ENCODE measurements at places on chromosomes 3 and 15.
A peak's percentile ranks its signal among the peaks of the same experiment; 100 is the strongest.

DNA sequence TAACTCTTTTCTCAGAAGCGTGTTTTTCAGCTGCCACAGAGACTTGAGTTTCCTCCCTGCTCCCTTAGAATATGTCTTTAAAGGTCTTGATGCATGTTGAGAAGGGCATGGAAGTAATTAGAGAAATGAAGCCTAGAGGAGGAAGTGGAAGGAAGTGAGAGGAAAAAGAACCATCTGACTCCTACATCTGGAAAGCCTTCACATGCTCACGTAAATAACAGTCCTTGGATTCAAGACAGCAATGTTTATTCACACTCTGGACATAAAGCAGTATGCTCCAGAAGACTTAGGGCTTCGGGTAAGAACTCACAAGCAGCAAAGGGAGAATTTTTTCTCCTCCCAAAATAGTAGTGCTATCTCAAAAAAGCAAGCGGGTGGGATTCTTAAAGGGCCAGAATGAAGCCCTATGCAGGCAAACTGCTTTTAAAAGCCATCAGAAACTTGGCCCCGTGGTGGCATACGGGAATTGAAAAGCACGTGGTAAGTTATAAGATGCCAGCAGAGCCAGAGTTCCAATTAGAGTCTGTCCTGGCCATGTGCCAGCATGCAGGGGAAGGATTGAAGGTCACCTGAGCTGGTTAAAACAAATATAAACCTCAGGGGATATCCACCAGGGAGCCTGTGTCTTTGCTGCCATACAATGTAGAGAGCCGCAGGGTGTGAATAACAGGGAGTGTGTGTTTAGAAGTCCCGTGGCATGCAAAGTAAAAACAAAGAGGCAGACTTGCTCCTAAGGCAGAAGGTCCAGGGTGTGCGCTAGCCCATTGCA, 380.8 kb upstream of the NDN start:
- peak; percentile 75 for DNase-seq

- DNase-seq = no peak
Observed at GRCh38 chr15:39230205-39230907, 350.5 kb upstream of the THBS1 start.

- DNase-seq = no peak
Observed at GRCh38 chr15:68576235-68576892, 2.4 kb upstream of the CORO2B start.

DNA sequence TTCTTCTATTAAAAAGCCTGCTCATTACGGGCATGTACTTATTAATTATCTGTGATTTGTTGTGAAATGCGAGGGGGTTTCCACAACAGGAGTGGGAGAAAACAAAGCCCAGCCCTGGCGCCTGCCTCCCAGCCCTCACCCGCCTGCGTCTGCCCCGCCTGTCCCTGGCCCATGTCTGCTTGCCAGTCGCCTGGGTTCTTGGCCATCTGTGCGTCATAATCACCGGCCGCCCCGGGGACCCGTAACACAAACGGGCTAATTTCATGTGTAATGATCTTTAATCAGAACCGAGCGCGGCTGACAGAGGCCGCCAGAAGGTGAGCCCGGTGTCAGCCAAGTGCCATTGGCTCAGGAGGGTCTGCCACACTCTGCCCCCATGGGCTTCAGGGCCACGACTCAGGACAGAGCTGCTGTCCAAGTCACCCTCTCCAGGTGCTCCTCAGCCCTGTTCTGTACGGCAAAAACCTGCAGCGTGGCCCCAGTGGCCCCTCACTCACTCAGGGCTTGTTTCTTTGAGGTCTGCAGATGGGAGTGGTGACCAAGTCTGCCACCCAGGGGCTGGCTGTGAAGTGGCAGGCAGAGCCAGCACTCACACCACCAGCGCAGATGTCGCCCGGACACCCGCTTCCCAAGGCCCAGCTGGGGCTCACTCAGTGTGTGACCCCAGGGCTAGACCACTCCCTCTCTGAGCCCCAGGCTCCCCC, 28.8 kb upstream of the TMEM115 start:
- no peak for DNase-seq

- DNase-seq = no peak
Observed at GRCh38 chr3:158420654-158421396, 150.2 kb upstream of the MLF1 start.

GRCh38 chr3:108221393-108221792, 831 bp downstream of the IFT57 start:
- DNase-seq = no peak

GRCh38 chr15:40290918-40291574, 8.2 kb upstream of the ANKRD63 start:
- peak; percentile 41 for DNase-seq

GRCh38 chr3:9957214-9957613, 5.0 kb upstream of the PRRT3 start:
- DNase-seq = no peak

DNA sequence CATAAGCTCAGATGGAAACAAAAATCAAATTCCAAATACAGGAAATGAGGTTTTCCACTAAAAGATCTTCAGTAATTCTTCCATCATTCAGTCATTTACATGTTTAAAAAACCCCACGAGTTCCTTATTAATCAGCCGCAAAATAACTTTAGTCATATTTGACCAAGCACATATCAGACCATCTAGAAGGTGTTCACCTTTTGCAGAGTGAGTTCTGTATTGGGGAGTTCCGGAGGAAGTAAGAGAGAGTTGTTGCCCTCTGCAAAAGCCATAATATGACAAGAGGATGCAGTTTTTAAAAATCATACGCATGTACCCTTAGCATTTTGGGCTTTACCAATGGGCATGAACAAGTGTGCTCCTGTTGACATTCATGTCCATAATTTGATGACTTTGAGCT, 61.6 kb downstream of the CCR1 start:
- DNase-seq = no peak
